ENCODE measurements at places on chromosomes 1 and 21.
A peak's percentile ranks its signal among the peaks of the same experiment; 100 is the strongest.

GRCh38 chr1:200819726-200820125 is 53.1 kb upstream of the GPR25 start:
- peak; percentile 60 for DNase-seq

DNA sequence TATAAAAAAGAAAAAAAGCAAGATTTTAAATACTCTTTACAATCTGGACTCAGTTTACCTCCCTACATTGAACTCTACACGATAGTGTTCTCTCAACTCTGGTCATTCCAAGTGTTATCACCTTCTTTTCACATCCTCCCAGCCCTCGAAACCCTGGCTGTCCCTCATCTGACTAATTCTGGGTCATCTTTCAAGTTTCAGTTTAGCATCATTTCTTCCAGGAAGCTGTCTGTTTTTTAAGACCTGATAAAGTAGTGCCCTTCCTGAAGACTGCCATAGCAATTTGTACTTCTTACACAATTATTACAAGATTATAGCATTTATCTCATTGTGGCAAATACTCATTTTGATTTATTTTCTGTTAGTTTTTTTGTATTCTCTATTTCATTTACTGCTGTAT is 1.2 kb downstream of the ALG14 start:
- no peak for DNase-seq

- DNase-seq, result no peak
Observed at GRCh38 chr1:56409112-56409691, 170.2 kb downstream of the PLPP3 start.

GRCh38 chr1:166136222-166136621 is 30.6 kb downstream of the FAM78B start:
- DNase-seq, result no peak

- no peak for DNase-seq
Observed at GRCh38 chr1:22518379-22518778, 44.9 kb upstream of the EPHA8 start.

DNA sequence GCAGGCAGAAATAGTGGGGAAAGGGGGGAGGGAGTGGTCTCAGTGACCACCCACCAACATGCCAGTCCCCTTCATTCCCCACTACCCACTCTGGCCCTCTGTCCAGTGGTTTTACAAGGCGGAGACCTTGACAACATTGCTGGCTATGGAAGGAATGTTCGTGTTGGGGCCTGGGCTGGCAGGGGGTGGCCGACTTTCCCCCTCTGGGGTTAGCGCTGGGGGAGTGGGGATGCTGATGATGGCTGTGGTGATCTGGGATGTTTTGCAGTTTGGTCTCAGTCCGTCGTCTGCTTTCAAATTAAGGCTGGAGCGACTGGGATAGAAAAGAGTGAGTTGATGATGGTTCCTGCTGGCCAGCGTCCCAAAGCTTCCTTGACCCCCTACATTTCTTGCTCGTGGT is 20.3 kb downstream of the DDX20 start:
- no peak for DNase-seq

DNA sequence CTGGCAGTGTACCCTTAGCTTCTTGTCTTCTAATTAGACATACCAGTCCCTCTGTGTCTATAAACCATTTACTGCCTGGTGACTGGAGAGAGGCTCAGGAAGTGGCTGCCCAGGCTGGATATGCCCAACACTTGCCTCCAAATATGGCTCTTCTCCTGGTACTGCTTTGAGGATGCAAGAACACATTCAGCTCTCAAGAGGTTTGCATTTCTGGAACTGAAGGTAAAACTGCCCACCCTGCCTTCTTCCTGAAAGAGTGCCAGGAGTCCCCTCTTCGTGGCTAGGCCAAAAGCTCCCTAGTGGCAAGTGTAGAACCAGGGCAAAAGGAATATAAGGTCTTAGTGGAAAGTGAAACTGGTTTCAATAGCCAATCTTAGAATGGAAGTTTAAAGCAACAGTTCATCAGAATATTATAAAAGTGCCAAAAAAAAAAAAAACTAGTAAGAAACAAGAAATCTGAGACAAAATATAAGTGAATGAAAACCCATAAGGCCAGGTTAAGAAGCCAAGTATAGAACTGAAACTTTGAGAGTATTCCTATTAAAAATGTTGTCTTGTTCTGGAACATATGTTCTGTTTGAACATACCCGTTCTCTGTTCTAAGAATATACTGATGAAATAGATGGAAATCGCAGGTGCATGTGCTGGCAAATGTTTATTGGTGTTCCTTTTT is 77.2 kb upstream of the CTTNBP2NL start:
- no peak for DNase-seq

DNA sequence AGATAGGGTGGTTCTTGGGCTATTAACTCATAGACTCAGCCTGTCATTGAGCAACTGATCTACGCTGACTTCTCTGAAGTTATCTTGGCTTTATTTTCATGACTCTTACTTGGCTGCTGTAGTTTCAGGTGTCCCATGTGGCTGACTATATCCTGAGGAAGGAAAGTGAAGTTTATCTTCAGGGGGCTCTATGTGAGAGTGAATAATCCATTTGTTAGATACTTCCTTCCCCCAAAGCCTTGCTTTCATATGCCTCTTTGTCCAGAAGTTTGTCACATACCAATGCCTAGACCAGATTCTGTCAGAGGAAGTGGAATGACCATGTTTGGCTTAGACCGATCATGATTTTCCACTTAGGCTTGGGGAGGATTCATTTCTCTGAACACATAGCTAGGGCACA is 27.9 kb upstream of the C1orf87 start:
- no peak for DNase-seq

- DNase-seq, result peak; percentile 85
Observed at GRCh38 chr1:153946622-153947241, at the start of gene DENND4B. TSS of gene DENND4B (minus strand) at chr1:153946718. CDS start at chr1:153944374, 2,344 bp downstream.
